Activated CD4-positive, alpha-beta memory T cell treated with anti-CD3 and anti-CD28 coated beads for 36 hours (primary cell): ENCODE measurements at places on chromosomes 2 and 18. TPM values are rescaled to one million over a fixed set of nuclear protein-coding genes. Genes with fewer than 3 reads are reported as not detected.

DNA sequence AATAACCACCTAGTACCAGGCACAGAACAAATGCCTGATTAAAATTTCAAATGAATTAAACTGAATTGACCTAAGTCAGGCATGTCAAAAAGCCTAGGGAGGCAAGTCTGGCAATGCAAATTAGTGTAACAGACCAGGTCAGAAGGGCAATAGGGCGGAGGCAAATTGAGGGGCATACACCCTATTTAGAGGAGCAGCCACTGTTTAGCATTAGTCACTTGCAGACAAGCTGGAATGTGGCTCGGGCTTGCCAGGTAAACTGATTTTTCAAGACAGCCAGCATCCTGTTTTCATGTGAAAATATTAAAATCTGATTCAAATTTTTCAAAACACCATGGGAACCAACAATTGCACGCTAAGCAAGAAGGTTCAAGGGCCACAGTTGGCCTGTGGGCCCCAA is 160.3 kb downstream of the EN1 start:
- H3K4me1 ChIP-seq, result no peaks in the 10 kb centered on the region
- no peak overlapping the region for H3K27ac ChIP-seq
- no peaks in the 10 kb centered on the region for H3K27me3 ChIP-seq
- no peaks in the 10 kb centered on the region for H3K36me3 ChIP-seq
- H3K4me3 ChIP-seq, result no peak overlapping the region

DNA sequence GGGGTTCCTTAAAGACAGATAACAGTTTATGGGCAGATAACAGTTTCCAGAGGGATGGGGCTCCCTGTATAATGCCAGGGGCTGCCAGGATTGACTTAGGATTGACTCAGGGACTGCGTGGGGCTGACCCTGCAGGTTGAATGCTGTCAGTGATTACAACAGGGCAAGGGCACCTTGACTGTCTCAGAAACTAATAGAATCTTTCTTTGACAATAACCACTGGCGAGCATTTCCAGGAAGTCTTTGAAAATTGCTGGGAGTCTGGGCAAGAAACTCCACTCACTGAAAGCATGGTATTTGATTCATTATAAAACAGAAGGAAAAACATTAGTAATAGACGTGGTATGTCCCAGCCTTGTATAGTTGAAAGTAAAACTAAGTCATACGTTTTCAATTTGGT is 101.0 kb downstream of the GPD2 start:
- H3K36me3 ChIP-seq, result no peaks in the 10 kb centered on the region
- H3K27ac ChIP-seq, result no peak overlapping the region
- H3K4me1 ChIP-seq, result peaks cover 24% of the 10 kb centered on the region
- DNase-seq, result no peak
- H3K4me3 ChIP-seq, result no peak overlapping the region

DNA sequence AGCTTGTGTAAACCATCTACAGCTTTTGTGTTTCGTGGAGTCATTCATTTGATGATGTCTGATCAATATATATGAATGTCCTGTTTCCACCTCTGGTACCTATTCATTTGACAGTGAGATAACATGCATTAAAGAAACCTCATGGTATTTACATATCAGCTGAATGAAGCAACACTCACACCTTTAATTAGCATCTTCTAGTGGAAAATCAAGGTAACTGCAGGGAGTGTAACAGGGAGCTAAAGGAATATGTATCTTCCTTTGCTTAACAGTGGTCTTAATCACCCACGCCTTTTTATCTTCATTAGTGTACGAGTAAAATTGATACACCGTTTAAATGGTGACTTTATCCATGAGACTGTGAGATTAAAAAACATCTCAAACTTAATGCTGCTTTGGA is 15.6 kb downstream of the SLC39A10 start:
- H3K27ac ChIP-seq, result no peak overlapping the region
- H3K36me3 ChIP-seq, result peaks cover 6% of the 10 kb centered on the region
- DNase-seq, result no peak
- no peak overlapping the region for H3K4me3 ChIP-seq
- no peaks in the 10 kb centered on the region for H3K27me3 ChIP-seq

- no peak overlapping the region for H3K27ac ChIP-seq
- H3K4me1 ChIP-seq, result no peaks in the 10 kb centered on the region
- DNase-seq, result no peak
- no peak overlapping the region for H3K4me3 ChIP-seq
These were observed 8.6 kb upstream of the NCOA1 start for GRCh38 chr2:24482251-24482971.

DNA sequence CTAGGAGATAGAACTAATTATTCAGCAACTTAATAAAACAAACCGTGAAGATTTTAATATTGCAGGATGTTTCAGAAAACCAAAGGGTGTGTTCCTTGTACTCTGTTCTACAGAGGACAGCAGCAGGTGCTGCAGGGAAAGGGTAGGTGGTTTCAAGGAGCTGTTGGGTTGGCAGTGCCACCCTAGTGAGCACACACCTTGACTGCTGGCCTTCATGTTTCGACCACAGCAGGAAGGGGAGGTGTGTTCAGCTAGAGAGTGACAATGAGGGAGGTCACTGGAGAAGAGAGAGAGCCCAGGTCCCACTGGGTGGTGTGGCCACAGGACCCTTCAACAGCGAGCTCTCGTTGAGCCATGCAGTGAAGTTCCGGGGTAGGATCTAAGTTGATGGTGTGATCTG is 98.6 kb downstream of the ZNF236 start:
- no peak overlapping the region for H3K27ac ChIP-seq
- H3K4me1 ChIP-seq, result peaks cover 12% of the 10 kb centered on the region
- DNase-seq, result no peak

DNA sequence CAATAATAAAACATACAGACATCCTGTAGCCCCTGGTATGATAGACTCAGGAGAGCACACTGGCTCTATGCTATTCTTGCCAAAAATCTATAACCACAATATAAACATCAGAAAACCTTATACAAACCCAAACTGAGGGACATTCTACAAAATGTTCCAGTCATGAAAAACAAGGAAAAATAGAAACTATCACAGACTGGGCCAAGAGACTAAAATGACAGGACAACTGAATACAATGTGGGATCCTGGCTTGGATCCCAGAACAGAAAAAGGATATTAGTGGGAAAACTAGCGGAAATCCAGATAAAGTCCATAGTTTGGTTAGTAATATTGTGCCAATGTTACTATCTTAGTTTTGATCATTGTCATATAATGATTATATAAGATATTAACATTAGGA is 29.6 kb upstream of the EPAS1 start:
- H3K36me3 ChIP-seq, result no peaks in the 10 kb centered on the region
- no peak for DNase-seq
- H3K4me3 ChIP-seq, result no peak overlapping the region
- H3K4me1 ChIP-seq, result peaks cover 15% of the 10 kb centered on the region

DNA sequence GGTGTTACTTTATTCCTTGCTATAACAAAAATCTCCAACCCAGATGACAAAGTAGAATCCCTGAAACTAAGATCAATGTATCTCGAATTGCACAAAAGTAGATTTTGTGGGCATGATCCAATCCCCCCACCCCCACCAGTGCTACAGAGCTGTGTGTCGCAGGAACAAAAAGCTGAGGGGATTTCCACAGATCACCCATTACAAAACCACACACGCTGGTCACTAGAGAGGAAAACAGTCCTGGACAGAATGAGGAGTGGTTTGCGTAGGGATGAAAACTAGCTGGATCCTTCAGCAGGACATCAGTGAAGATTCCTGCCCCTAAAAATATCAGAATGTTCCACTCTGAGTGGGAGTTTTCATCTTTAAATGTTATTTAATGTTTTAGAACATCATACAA is 165.3 kb upstream of the STK17B start:
- H3K36me3 ChIP-seq, result no peaks in the 10 kb centered on the region
- DNase-seq, result no peak
- H3K4me3 ChIP-seq, result no peak overlapping the region
- peaks cover 5% of the 10 kb centered on the region for H3K4me1 ChIP-seq

DNA sequence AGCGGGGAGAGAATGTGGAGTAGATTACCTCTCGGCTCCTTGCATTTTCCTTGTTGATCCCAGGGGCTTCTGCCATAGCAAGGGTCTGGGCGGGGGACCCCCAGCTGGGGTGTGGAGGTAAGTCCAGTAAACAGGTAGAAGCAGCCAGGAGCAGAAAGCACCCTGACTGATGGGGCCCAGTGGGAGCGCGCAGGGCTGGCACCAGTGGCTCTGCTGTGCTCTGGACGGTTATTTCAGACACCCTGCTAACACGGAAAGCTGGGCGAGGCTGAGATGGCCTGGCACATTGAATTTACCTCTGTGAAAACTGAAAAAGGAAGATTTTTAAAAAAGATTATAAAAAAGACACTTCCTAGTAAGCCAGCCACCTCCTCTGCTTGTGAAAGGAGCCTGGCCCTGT is 109.6 kb upstream of the STPG4 start:
- H3K4me3 ChIP-seq, result no peak overlapping the region
- H3K27ac ChIP-seq, result no peak overlapping the region
- H3K36me3 ChIP-seq, result no peaks in the 10 kb centered on the region
- no peak for DNase-seq

- no peaks in the 10 kb centered on the region for H3K36me3 ChIP-seq
- DNase-seq, result no peak
- no peak overlapping the region for H3K27ac ChIP-seq
- no peak overlapping the region for H3K4me3 ChIP-seq
- H3K4me1 ChIP-seq, result no peaks in the 10 kb centered on the region
These were observed 56.4 kb downstream of the CRIM1 start for GRCh38 chr2:36411962-36412444.

DNA sequence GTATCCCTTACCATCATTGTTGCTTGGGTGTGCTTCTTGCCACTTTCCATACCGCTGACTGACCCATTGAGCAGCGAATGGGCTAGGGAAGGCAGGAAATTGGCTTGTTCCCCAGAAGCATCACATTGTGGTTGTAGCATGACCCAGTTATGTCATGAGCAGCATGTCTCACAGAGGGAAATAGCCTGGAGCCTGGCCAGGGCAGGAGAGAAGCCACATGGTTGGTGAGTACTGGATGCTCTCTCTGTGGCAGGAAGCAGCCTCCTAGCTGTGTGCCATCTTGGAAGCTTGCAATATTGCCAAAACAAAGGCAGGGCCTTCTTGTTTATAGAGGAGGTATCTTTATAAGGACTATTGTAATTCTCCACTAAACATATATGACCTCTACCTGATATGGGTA is 482.6 kb downstream of the PIK3C3 start:
- H3K36me3 ChIP-seq, result no peaks in the 10 kb centered on the region
- H3K27me3 ChIP-seq, result no peaks in the 10 kb centered on the region
- no peak for DNase-seq
- no peaks in the 10 kb centered on the region for H3K4me1 ChIP-seq

DNA sequence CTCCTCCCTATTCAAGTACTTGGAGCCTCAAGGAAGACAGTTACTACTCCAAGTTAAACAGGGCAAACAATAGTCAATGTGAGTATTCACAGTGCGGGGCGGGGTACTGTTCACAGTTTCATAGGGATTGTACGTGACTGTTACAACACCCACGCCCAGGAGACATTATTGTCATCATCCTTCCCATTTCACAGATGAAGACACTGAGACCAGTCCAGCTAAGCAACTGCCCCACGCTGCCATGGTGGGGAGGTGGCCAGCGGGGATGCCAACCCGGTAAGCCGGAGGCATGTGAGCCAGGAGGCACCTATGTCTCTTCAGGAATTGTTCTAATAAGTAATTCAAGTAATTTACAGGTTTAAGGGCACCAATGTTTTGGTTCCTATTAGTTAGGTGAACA is 982 bp downstream of the HJURP start:
- peak overlapping the region; percentile 92 for H3K4me3 ChIP-seq
- H3K27me3 ChIP-seq, result peaks cover 1% of the 10 kb centered on the region
- H3K4me1 ChIP-seq, result peaks cover 19% of the 10 kb centered on the region

- H3K4me3 ChIP-seq, result peak overlapping the region; percentile 24
- DNase-seq, result no peak
- H3K4me1 ChIP-seq, result peaks cover 89% of the 10 kb centered on the region
These were observed 46.2 kb downstream of the ANKRD44 start for GRCh38 chr2:197264332-197264731.

Gene HRH4
- total RNA-seq, result 0.43 TPM

Gene MAL
- total RNA-seq, result 63.6 TPM

Gene RAMP1
- total RNA-seq, result 0.77 TPM

Gene CRACDL
- total RNA-seq, result 0.31 TPM

Gene DNAJC5G
- not detected for total RNA-seq
